Right renal pelvis (tissue), 4 donors: ENCODE measurements at places on chromosomes 5 and 9. TPM values are rescaled to one million over a fixed set of nuclear protein-coding genes. Genes with fewer than 3 reads are reported as not detected.

CER1 gene
- polyA plus RNA-seq, result 0.43 TPM

PRRX2 gene
- 1.8 TPM for polyA plus RNA-seq

DNA sequence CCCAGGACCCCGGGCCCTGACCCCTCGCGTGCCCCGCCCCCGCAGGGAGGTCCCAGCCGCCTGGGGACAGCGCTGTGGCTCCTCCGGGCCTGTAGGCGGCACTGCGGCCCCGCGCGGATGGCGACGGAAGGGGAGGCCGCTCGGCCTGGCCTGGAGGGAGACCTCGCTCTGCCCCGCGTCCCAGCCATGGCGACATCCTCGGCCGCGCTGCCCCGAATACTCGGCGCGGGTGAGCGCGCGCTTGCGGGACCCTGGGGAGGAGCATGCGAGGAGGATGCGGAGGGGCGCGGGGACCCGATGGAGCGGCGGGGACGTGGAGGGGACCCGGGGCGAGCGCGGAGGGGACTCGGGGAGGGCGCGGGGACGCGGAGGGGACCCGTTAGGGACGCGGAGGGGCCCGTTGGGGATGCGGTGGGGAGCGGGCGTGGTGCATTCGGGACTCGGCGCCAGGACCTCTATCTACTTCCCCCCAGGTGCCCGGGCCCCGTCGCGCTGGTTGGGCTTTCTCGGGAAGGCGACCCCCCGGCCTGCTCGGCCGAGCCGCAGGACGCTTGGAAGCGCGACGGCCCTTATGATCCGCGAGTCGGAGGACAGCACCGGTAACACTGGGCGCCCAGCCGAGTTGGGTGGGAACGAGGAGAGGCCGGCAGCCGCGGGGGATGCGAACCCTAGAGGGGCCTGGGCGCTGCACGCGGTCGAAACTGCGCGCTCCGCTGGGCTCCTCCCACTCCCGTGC, at the start of gene MRPS2:
MRPS2 (plus strand) TSS at position 158 of the 736 bp plus-strand sequence; CDS start at position 187, 29 bp downstream.
- no peak for DNase-seq

GRCh38 chr9:76203373-76203772, 190.9 kb downstream of the RFK start:
- DNase-seq, result no peak

GRCh38 chr9:86263876-86264275, 4.4 kb upstream of the C9orf153 start:
- no peak for DNase-seq

GRCh38 chr5:176501333-176501732, 35.9 kb downstream of the RNF44 start:
- DNase-seq, result no peak
